ENCODE measurements at places on chromosomes 7 and 10.
A peak's percentile ranks its signal among the peaks of the same experiment; 100 is the strongest.

DNA sequence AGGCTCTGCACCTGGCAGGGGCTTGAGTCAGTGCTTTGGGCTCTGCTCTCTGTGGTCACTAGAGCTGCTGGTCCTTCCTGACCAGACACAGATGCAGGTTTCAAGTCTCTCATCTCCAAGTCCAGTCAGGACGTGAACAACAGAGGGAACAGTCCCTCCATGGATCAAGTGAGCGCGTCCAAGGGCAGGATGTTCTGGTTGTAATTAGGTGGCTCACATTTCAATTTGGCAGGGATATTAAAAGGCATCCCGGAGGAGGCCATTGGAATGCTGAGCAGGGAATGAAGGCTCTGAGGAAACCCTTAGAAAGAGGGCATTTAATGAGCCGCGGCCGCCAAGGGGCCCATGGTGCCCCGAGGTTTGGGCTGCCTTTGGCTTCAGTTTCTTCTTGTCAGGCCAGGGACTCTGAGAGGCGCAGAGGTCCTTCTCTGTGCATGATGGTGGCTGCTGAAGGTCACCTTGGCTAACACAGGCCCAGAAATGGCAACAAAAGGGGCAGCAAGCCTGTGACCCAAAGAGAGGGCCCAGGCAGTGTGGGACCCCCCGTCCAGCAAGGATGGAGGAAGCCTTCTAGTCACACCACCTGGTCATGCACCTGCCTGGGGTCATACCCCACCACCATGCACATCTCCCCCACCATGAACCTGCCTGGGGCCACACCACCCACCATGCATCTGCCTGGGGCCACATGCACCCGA lies 30.7 kb upstream of the INPP5A start:
- DNase-seq: no peak

DNA sequence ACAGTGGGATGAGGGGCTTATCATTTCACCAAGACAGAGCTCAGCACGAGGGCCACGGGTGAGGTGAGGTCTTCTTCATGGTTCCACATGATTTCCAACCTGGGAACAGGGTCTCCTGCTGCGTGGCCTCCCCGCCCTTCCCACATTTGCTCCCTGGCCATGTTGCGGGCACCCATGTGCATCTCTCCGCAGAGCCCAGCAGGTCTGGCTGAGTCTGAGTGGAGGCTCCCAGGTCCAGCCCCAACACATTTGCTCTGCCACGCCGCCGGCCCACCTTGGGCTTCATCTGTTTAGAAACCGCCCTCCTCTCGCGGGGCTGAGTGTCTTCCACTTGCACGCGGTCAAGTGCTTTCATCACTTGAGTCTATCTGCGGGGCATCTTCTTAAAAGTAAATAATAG lies 14.8 kb upstream of the PRKAR1B start:
- no peak for DNase-seq

DNA sequence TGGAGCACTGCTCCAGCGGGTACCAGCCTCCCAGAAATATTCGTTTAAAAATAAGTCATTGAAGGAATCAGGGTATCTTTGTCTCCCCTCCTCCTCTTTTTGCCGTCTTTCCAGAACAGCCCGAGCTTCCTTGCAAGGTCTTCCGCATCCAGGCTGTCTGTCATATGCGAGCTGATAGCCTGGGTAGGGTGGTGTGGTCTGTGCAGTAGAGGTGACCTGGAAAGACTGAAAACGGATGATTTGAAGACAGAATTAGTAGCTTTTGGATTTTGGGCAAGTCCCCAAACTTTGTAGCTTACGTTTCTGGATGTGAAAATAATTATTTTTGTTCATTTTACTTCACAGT lies 480 bp downstream of the VPS50 start:
- DNase-seq: peak; percentile 30

GRCh38 chr7:98286093-98286539 lies 4.6 kb downstream of the BRI3 start:
- DNase-seq: peak; percentile 32

GRCh38 chr10:119806334-119807130 lies 66.1 kb downstream of the MCMBP start:
- DNase-seq: no peak

GRCh38 chr7:151017953-151018420 lies 6.3 kb downstream of the ATG9B start:
- DNase-seq: peak; percentile 90

GRCh38 chr7:1679966-1680730 lies 10.1 kb downstream of the ELFN1 start:
- DNase-seq: no peak

GRCh38 chr10:99595770-99596465 lies 24.3 kb downstream of the SLC25A28 start:
- DNase-seq: peak; percentile 10

- no peak for DNase-seq
Measured at GRCh38 chr7:2540641-2541051, 14.7 kb downstream of the BRAT1 start.

- no peak for DNase-seq
Measured at GRCh38 chr10:116796469-116796868, 52.8 kb upstream of the ENO4 start.

- no peak for DNase-seq
Measured at GRCh38 chr10:62467527-62467926, 93.4 kb downstream of the ZNF365 start.

DNA sequence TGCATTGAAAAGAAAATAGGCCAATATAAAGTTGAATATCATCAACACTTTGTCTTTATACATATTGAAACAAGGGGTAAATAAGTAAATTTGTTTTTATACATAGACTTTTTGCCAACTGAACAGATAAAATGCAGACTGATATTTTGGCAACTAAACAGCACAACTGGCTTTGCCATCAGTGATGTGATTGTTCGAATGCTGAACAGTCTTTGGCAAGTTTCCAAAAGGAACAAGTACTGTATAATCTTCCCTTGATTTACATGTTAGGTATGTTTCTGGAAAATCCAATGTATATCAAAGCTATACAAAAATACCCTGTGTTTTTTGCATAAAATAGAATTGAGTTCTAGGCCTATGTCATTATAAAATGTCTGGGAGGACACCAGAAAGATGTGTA lies 18.2 kb upstream of the ANKRD1 start:
- no peak for DNase-seq

DNA sequence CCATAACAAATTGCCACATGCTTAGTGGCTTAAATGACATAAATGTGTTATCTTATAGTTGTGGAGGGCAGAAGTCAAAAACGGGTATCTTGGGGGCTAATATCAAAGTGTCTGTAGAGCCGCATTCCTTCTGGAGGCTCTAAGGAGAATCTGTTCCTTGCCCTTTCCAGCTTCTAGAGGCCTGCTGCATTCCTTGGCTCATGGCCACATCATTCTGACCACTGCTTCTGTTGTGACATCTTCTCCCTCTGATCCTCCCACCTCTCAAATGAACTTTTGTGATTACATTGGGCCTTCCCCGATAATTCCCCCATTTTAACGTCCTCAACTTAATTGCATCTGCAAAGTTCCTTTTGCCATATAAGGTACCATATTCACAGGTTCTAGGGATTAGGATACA lies 76.1 kb downstream of the CYP26A1 start:
- DNase-seq: no peak

DNA sequence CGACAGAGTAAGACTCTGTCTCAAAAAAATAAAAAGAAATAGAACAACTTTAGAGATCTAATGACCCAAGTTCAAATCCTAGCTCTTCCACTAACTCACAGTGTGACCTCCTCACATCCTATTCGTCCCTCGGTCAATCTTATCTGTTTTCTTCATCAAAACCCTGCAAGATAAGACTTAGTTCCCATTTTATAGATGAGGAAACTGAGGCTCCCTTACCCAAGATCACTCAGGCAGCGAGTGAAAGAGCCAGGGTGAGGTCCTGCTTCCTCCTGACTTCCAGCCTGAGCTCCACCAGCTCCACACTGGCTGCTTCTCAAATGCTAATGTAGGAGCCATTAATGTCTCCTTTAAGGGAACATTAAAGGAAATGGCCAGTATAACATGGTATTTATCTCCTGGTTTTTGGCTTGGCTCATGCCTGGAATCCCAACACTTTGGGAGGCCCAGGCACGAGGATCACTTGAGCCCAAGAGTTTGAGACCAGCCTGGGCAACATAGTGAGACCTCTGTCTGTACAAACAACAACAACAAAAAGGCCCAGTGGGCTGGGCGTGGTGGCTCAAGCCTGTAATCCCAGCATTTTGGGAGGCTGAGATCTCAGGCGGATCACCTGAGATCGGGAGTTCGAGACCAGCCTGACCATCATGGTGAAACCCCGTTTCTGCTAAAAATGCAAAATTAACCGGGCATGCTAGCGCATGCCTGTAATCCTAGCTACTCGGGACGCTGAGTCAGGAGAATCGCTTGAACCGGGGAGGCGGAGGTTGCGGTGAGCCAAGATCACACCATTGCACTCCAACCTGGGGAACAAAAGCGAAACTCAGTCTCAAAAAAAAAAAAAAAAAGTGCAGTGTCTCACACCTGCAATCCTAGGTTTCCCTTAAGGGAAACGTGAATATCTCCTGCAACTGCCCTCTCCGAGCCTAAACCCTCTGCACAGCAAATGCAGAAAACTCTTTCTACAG lies 3.4 kb upstream of the RHBDD2 start:
- DNase-seq: no peak

DNA sequence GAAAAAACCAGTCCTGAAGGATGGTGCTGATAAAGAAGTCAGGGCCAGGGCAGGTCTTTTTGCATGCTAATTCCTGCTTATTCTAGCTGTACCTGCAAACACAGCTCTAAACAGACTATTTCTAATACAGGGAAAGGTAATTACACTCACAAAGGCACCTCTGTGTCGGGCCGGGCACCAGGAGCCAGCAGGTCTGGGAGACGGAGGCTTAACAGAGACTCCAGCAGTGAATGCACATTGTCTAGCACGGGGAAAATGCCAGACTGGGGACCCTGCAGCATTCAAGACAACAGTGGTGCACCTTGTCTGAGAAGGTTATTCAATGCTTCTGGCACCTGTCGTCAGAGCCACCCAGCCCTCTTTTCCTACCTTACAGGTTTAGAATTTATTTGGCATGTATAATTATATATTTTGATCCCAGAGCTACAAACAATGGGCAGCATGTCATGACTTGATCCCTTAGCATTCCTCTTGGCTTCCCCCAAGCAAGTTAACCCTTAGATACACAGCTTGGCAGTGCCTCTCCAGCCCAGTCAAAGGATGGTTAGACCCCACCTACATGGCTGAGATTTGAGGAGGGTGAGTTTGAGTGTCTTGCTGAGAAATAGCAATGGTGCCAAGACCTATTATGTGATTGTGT lies 185.2 kb downstream of the SLC25A13 start:
- DNase-seq: no peak

DNA sequence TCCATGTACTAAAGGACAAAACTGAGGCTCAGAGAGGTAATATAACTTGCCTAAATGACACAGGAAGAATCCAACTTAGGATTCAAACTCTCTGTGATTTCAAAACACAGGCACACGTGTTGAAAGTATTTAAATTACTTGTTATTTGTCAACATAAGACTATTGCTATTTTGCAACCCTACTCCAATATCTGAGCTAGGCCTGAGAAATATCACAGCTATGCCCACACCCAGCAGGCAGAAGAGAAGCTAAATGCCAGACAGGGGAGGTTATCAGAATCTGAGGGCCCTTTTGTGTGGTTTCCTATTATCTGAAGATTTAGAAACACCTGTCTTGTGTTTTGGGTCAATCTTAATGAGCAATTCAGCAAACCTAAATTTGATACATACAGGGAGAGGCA lies 204.3 kb downstream of the ANK3 start:
- no peak for DNase-seq

GRCh38 chr10:3385487-3385886 lies 212.9 kb upstream of the PITRM1 start:
- DNase-seq: no peak

DNA sequence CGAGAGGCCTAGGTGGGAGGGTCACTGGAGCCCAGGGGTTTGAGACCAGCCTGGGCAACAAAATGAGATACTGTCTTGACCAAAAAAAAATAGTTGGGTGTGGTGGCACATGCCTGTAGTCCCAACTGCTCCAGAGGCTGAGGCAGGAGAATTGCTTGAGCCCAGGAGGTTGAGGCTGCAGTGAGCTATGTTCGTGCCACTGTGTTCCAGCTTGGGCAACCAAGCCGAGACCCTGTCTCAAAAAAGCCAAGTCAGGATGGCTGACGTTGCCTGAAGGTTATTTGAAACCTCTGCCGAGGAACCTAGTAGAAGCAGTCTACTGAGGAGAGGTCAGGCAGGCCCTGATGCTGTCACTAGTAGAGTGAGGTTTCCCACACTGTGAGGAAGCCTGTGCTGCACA lies 22.8 kb downstream of the DNAJB6 start:
- DNase-seq: no peak

GRCh38 chr7:158094671-158095226 lies 492.9 kb downstream of the PTPRN2 start:
- DNase-seq: no peak

DNA sequence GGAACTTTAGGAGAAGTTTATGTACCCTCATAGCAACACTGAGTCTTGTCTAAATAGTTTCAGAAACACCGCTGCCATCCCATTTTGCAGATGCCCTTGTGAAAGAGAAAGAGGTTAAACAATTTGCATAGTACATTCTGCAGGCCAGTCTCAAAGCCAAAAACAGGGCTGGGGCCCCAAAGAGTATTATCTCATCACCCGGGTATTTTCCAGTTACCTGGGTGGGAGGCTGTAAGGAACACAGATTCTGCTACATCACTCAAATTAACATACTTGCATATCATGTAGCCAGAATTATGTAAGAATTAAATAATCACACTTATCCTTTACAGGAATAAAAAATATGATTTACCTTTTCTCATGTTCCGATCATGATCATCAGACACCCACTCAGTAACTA lies 3.1 kb upstream of the FAM171A1 start:
- no peak for DNase-seq

DNA sequence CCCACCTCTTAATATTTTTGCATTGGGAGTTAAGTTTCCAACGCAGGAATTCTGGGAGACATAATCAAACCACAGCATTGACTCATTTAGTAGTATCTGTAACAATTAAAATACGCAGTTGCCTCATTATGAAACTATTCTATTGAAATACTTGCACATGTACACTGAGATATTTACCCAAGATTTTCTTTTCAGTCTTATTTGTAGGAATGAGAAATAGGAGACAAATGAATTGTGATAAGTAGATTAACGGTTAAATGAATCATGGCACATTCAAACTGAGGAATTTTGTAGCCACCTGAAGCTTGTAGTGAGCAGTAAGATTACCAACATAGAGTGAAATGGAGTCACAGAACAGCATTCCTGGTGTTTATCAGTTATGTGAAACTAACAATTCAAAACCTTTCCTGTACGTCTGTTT lies 18.1 kb downstream of the RP9 start:
- no peak for DNase-seq

DNA sequence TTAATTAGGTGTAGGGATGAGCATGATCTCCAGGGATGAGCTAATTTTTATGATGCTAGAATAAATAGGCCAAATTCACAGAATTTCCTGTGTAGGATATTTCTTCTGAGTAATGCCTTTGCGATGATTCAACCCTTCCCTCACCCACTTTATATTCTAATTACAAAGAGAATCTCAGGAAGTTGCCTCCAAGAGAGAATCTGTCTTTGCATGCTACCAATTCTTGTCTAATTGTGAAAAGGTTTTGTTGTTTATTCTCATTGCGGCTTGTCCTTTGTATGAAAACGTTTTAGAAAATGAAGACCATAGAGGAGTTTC lies 6.3 kb downstream of the C7orf57 start:
- no peak for DNase-seq
